Activated CD8-positive, alpha-beta memory T cell treated with anti-CD3 and anti-CD28 coated beads, Interleukin-2, amount 10 ng/mL, durations not matched to agents 7 days and 5 days (primary cell): ENCODE measurements at places on chromosomes 2 and 18. TPM values are rescaled to one million over a fixed set of nuclear protein-coding genes. Genes with fewer than 3 reads are reported as not detected.
A peak's percentile ranks its signal among the peaks of the same experiment; 100 is the strongest.

The TMEM198 gene
- 1.8 TPM for total RNA-seq

The CPO gene
- total RNA-seq = not detected

The ZNF892 gene
- total RNA-seq = 3.5 TPM

The DNAJC5G gene
- total RNA-seq = not detected

The GALNT13 gene
- not detected for total RNA-seq

The GPAT2 gene
- total RNA-seq = 26.7 TPM

DNA sequence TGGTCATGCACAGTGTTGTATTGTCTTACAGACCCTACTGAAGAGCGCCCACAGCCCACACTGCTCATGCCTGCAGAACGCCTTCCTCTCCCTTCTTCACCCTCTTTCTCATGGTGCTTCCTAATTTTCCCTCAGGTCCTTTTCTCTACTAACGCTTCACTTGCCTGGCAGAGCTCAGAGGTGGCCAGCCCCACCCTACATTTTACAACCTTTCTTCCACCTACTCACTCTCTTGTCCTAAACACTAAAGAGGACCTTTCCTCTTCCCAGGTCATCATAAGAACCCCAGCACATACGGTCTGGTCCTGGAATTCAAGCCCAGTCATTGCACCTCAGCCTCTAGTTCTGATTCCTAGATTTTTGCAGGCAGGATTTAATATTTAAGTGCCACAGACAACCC lies 11.7 kb upstream of the LGALSL start:
- DNase-seq = no peak

DNA sequence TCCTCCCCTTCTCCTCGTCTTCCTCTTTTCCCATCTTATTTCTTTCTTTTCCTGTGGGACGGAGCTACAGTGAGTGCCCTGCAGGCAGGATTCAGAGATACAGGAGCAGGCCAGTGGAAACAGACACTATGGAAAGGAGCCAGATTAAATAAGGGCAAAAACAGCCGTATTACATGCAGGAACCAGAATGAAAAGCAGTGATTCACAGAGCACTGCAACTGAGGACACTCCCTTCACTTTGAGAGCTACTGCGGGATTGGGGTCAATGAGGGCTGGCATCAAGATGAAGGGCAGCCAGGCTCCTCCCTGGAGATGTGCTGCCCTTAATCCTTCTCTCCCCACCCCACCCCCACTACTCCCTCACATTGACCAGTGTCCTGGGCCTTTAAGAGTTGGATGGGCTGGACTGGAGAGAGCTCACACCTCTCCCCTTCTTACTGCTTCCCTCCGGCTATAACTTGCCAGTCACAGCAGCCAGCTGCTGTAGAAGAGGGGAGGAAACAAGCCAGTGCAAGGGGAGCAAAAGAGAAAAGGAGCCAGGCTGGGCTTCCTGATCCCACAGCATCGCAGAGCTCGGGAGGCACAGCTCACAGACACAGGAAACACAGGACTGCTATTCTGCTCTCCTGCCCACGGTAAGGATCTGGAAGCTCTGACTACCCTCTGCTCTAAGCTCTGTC lies at the start of gene PLCD4:
TSS of gene PLCD4 (plus strand) at position 464 of the 680 bp plus-strand sequence. CDS start 7,841 bp downstream, outside the sequence.
- no peak for DNase-seq

DNA sequence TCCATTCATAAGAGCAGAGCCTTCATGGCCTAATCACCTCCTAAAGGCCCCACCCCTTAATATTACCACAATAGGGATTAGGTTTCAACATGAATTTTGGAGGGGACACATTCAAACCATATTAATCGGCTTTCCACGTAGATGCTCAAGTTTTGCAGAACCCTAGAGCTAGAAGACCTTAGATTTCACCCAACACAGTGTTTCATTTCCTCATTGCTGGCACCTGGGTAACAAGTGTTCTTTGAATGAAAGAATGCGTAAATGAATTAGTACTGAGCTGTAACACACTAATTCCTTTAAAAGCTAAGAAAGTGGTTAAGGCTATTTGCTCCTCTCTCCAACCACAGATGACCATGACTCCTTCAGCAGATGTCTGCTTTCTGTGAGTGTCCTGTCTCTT lies 252.5 kb downstream of the SMAD2 start:
- no peak for DNase-seq

DNA sequence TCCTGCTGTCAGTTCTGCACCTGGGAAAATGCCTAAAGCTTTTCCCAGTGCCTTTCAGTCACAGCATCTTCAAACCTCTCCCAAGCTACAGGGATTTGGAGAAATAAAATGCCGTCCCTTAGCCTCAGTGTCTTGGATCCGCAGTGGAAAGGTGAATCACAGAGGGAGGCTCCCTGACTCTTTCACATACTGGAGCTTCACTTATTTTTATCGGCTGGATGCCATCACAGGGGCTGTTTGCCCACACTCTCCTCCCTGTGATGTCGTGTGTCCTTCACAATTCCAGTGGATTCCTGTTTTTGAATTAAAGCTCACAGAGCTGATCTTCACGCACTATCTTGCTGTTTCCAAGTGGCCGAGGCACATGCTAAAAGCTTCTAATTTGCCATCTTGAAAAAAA lies 1303.1 kb upstream of the DDX18 start:
- no peak for DNase-seq

GRCh38 chr18:26544451-26544850 lies 3.9 kb downstream of the KCTD1 start:
- no peak for DNase-seq

- no peak for DNase-seq
Observed at GRCh38 chr2:67616749-67617148, 219.6 kb downstream of the ETAA1 start.

DNA sequence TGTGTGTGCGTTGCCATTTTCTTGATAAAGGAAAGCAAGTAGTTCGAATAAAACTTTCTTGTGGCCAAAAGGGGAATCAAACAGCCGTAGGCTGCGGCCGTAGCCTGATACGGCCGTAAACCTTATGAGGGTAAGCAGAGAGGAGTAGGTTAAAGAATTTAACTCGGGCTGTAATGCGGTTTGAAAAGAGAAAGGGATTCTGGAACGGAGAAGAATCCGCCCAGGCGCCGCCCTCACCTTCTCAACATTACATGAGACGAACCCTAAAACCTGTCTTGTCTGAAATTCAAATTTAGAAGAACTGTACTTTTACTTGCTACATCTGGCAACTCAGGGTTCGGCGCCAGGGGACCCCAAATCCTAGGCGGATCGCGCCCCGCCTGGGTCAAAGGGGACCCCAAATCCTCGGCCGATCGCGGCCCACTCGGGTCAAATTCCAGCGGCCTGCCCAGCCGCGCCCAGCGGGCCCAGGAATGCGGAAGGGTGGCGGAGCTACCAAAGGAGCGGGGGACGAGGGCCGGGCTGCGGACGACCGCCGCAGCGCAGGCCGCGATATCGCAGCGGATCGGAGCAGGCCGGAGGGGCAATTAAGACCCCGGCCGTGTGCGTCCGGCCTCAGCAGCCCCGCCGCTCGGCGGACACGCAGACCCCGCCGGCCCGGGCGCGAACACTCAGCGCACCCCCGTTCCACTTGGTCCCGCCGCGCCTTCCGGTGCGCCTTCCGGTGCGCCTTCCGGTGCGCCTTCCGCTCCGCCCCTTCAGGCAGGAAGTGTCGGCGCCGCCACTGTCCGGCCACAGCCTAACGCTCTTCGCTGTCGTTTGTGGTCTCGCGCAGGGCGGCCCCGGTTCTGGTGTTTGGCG lies at the start of gene MYL12B:
TSS of gene MYL12B (plus strand) at position 761 of the 861 bp plus-strand sequence. CDS start 10,766 bp downstream, outside the sequence.
- peak; percentile 90 for DNase-seq

- DNase-seq = no peak
Observed at GRCh38 chr2:9163306-9164111, 43.1 kb upstream of the ASAP2 start.
